ENCODE measurements at places on chromosomes 12 and 14. TPM values are rescaled to one million over a fixed set of nuclear protein-coding genes. Genes with fewer than 3 reads are reported as not detected.

HOXC13 gene
- total RNA-seq = 0.24 TPM

TMEM52B gene
- total RNA-seq = not detected

KLRC1 gene
- total RNA-seq = not detected

PXN gene
- 28.8 TPM for total RNA-seq

KCNMB4 gene
- total RNA-seq = 4.9 TPM

ZNF891 gene
- total RNA-seq = 0.52 TPM

SLC15A4 gene
- total RNA-seq = 35.9 TPM

TSPAN11 gene
- not detected for total RNA-seq

ATL1 gene
- total RNA-seq = 6.3 TPM

MGAT4C gene
- not detected for total RNA-seq

OLR1 gene
- not detected for total RNA-seq

HPD gene
- 13.4 TPM for total RNA-seq

NGDN gene
- total RNA-seq = 69.9 TPM

ANKS1B gene
- total RNA-seq = 5.6 TPM

ETNK1 gene
- 7.7 TPM for total RNA-seq

KCNH5 gene
- not detected for total RNA-seq

GLIPR1L1 gene
- not detected for total RNA-seq

CD163 gene
- not detected for total RNA-seq

TAS2R13 gene
- total RNA-seq = not detected

METAP2 gene
- 41.9 TPM for total RNA-seq

WNT1 gene
- not detected for total RNA-seq

KRT2 gene
- total RNA-seq = not detected

All from Caki2 (cell line).